ENCODE measurements at places on chromosomes 5 and 9.
A peak's percentile ranks its signal among the peaks of the same experiment; 100 is the strongest.

DNA sequence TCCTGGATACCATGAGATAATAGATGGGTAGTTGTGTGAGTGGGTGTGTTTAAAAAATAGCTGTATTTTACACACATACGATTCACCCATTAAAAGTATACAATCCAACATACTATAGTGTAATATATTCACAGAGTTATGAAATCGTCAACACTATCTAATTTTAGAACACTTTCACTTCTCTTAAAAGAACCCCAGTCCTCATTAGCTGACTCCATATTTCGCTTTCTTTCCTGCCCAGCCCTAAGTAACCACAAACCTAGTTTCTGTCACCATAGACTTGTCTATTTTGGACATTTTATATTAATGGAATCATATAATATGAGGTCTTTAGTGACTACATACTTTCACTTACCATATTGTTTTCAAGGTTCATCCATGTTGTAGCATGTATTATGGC is 63.8 kb upstream of the S1PR3 start:
- no peak for DNase-seq

- no peak for DNase-seq
These were observed 95.4 kb downstream of the CDH12 start for GRCh38 chr5:22757776-22758175.

DNA sequence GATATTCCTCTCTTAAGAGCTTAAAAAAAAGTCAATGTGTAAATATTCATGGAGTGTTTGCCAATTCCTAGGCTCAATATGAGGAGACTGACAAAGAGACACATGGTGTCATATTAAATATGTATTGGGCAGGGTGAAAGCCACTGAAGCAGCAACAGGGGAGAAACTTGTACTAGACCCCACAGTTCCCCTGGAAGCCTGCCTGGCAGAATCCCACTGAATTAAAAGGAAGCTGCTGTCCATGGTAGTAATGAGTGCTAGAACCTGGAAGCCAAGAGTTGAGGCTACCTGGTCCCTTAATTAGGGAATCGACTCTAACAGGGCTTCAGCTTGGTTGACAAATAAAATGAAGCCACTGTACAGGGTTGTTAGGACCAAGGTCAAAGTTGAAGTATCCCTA is 129.4 kb upstream of the GPR151 start:
- no peak for DNase-seq

DNA sequence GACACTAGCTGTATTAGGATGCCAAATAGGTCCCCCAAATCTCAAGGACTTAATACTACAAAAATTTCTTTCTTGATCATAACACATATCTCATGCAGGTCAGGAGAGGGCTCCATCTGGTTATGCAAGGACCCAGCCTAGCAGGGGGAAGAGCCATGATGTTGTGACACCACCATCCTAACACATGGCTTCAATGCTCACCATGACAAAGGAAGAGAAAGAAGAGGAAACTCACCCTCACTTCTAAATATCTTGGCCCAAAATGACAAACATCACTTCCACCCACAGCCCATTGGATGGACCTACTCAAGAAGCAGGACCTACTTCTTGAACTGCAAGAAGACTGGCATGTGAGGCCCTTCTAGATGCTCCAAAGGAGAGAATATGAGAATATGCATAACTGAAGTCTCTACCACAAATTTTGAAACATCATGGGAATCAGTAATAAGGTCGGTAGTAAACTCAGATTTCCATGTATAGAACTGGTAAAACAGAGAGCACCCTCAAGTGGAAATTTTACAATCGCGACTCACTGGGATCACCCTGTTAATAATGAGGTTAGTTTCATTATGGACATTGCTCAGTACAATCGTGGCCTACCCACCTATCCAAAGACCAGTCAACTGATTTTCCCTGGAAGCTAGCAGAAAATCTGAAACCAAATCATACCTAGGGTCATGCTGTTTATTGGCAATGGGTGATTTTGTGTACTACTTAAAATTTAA is 308.2 kb downstream of the ACTL7B start:
- DNase-seq = no peak

DNA sequence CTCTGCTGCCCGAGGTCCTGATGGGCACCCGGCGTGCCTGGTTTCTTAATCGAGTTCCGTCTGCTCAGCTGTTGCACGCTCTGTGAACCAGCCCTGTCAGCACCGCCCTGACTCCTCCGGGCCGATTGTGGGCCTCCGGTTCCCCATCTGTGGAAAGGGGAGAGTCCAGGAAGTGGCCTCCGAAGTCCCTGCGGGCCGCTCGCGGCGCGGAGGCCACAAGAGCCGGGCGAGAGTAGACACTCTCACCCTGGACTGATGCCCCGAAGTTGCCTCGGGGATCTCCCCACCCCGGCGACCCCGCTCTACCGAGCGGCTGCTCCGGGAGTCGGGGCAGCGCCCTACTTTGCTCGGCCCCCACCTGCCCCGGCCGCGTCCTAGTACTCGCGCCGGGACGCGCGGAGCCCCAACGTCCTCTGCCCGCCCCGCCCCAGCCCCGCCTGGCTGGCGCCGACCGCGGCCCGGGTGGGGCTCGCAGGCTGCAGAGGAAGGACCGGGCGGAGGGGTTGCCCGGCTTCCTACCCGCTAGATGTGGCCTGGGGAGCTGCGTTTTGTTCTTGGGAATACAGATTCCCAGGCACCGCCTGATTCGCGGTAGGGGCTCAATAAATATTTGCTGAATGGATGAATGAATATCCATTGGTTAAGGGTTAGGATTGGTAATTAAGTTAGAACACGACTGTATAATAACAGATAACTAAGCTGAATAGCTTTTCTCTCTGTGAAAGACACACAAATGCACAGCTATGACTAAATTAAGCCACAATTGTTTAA is 935 bp upstream of the ZNF367 start:
- DNase-seq = peak; percentile 73

GRCh38 chr5:142849466-142849865 is 79.3 kb downstream of the ARHGAP26 start:
- DNase-seq = no peak

- DNase-seq = no peak
These were observed 15.0 kb downstream of the FANCC start for GRCh38 chr9:95302479-95302878.

GRCh38 chr5:44774279-44774880 is 34.4 kb upstream of the MRPS30 start:
- peak; percentile 34 for DNase-seq

DNA sequence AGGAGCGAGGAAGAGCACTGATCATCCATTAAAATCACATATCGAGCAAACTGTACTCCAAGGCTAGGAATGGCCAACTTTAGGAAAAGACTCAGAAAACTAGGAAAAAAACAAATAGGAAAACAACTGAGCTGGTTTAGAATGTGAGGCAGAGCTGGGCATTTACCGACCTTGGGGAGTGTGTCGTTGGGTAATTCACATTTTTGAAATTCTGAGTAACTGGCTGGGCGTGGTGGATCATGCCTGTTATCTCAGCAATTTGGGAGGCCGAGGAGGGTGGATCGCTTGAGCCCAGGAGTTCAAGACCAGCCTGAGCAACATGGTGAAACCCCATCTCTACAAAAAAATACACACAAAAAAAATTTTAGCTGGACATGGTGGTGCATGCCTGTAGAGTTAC is 70.1 kb downstream of the ZFAND5 start:
- peak; percentile 44 for DNase-seq

DNA sequence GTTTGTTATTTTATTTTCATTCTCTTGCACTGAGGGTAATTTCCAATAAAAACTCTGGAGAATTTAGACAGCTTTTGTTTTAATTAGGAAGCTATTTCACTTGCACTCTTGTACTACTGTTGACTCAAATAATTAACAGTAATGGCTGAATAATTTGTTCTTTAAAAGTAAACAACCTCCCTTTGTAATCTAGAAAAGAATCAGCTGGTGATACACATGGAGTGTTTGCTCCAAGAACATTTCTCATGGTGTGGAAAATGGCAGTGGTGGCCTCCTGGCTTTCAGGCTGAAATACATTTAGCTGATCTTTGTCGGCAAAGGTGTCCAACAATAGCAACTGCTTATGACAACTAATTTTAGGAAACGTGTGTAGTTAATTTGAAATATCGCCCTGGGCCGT is 129.4 kb downstream of the C9orf152 start:
- DNase-seq = no peak

DNA sequence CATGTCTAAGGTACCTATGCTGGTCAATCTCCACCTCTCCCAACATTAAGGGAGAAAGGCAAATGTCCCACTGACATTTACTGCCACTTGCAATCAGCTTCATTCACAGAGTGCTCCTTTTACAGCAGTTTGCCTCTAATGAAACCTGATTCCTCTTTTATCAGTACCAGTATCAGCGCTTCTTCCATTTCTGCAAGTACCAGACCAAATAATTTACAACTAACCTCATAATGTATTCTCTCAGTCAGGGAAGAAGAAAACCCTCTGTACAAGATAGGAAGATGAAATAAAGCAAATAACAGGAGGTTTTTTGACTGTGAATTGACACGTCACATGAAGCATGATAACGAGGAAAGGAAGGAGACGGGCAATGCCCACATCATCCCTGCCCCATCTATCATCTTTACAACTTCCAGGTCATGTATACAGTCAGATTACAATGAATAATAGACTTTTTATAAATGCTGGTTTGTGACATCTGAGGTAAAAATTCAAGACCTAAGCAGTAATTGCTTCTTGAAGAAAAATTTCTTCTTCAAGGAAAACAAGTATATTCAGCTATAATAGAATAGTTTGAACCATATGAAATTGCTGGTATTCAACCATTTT is 21.9 kb downstream of the ABITRAM start:
- no peak for DNase-seq

GRCh38 chr5:61884252-61884855 is 421.7 kb upstream of the KIF2A start:
- no peak for DNase-seq

DNA sequence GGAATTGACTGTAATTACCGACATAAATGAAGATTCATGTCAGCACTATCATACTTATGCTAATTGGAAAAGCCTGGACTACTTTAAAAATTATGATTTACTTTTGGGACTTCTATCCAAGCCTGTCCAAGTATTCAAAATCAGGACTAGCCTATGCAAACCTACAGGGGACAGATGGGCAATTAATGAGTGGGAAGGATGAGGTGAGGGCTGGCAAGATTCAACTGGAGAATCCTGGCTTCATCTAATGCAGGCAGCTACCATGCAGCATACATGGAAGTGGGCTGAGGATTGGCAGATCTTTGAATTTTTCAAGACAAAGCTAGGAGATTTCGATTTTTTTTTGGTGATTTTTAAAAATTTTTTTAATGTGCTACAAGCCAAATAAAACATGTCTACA is 532.6 kb downstream of the CSNK1G3 start:
- DNase-seq = no peak

- no peak for DNase-seq
These were observed 19.4 kb upstream of the DAB2IP start for GRCh38 chr9:121631978-121632418.

DNA sequence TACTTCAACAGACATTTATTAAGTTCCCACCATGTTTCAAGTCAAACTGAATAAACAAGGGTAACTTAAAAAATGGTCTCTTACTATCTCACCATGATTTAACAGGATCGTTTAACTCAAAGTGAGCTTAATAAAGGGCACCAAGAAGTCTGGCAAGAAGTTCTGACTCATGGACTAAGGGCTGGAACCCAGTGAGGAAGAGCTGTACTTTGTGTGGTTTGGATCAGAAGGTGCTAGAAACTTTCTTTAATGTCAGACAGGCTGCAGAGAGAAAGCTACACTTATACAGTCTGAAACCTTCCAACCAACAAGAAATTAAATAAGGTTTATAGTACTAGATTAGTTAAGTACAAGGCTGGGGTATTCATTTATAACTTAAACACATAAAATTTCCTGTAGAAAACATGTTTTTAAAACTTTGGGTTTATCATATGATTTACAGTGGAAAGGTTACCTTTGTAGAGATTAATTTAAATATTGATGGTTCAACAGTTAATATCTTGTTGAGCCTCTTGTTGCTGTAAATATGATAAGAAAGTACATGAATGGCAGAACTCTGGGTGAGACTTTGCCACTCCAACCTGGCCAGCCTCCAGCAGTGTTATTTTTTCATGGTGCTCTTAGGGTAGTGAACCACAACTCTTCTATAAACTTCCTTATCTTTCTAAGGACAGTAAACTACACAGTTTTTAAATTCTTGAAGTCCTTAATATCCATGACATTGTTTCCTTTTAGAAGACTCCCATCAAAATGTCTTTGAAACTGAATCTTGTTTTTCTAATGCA is 162.8 kb downstream of the MAN2A1 start:
- no peak for DNase-seq

DNA sequence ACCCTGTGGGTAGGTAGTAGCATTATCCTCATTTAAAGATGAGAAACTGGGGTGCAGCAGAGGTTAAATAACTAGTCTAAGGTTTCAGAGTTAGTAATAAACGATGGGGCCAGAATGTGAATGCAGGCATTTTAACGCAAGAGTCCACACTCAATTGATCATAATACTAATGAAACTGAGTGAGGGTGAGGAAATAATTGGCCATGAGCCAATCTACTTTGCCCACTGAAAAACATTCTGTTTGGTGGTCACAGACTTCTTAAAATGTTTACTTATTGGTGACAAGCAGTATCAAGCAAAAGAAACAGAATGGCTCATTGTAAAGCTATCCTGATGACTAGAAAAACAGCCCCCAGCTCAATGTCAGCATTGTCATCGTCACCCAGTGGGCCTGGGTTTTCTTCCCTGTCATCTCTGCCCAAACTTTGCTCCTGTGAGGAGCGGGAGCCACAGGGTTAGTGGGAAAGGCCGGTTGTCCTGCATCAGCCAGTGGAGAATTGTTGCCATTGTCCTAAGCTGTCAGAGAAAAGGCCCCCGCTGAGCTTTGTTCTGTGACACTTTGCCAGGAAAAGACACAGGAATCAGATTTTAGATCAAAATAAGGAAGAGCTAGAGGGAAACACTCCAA is 77.3 kb upstream of the MAN2A1 start:
- no peak for DNase-seq

DNA sequence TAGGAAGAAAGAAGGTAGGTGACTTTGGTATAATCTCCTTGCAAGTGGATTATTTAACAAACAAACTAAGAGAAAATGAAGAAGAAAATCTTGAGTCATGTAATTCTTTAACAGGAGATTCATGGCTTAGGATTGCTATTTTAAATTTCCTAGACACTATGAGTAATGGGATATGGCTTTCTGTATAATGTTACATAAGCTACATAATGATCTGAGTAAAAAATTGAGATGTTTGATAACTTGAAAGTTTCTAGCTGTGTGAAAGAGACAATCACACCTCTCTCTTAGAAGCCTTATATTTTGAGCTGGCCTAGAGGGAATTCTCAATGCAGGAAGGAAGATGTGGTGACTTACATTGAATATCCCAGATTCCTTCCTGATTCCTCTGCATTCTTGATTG is 92.5 kb downstream of the CDH9 start:
- DNase-seq = no peak
